ENCODE measurements at places on chromosomes 7 and 10. TPM values are rescaled to one million over a fixed set of nuclear protein-coding genes. Genes with fewer than 3 reads are reported as not detected.
A peak's percentile ranks its signal among the peaks of the same experiment; 100 is the strongest.

The CYP3A7 gene
- not detected for total RNA-seq

GRCh38 chr7:128805225-128805624 is 13.5 kb downstream of the CCDC136 start:
- H3K36me3 ChIP-seq = peaks cover 5% of the 10 kb centered on the region
- no peak overlapping the region for H3K4me3 ChIP-seq
- DNase-seq = no peak

- no peaks in the 10 kb centered on the region for H3K36me3 ChIP-seq
- H3K4me1 ChIP-seq = no peaks in the 10 kb centered on the region
- peaks cover 10% of the 10 kb centered on the region for H3K27me3 ChIP-seq
- no peak overlapping the region for H3K4me3 ChIP-seq
Observed at GRCh38 chr10:123582084-123582989, 83.8 kb upstream of the GPR26 start.

The RNF148 gene
- total RNA-seq = 1.2 TPM

GRCh38 chr7:30852308-30852684 is 59.4 kb upstream of the AQP1 start:
- DNase-seq = no peak
- H3K4me3 ChIP-seq = no peak overlapping the region
- H3K27ac ChIP-seq = no peak overlapping the region
- H3K27me3 ChIP-seq = no peaks in the 10 kb centered on the region
- no peaks in the 10 kb centered on the region for H3K36me3 ChIP-seq
- no peaks in the 10 kb centered on the region for H3K4me1 ChIP-seq

DNA sequence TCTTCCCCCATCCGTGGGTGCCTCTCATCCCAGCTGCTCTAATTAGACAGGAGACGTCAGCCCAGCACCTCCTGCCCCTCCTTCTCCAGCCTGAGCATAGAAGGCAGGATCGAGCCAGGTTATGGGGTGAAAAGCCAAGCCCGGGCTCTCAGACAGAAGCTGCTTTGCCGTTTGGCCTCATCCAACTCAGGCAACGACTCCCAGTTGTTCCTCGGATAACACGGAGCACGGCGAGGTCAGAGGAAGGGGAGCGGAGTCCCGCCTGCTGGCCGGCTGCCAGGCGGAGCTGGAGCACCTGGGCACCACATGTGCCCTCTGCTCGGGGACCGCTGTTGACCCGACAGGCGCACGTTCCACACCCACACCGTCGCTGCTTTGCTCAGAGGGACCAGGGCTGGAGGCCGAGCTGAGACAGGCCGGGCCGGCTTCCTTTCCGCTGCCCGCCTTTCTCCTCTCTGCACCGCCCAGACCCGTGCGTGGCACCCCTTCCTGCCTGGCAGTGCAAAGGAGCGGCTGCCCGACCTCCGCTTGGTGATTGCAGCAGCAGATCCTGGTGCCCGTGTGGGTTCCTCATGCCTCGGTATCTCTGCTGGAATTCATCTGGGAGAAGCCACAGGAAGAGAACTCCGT is 21.6 kb upstream of the UNCX start:
- no peaks in the 10 kb centered on the region for H3K4me1 ChIP-seq
- peak; percentile 52 for DNase-seq
- H3K27ac ChIP-seq = no peak overlapping the region
- no peaks in the 10 kb centered on the region for H3K36me3 ChIP-seq
- H3K4me3 ChIP-seq = no peak overlapping the region

GRCh38 chr7:20223356-20223755 is 6.2 kb upstream of the MACC1 start:
- H3K27me3 ChIP-seq = no peaks in the 10 kb centered on the region
- no peak overlapping the region for H3K4me3 ChIP-seq
- H3K4me1 ChIP-seq = peaks cover 35% of the 10 kb centered on the region
- no peak overlapping the region for H3K27ac ChIP-seq
- no peaks in the 10 kb centered on the region for H3K36me3 ChIP-seq

GRCh38 chr7:155992974-155993373 is 180.7 kb upstream of the SHH start:
- no peaks in the 10 kb centered on the region for H3K27me3 ChIP-seq
- no peak for DNase-seq
- no peak overlapping the region for H3K4me3 ChIP-seq
- no peaks in the 10 kb centered on the region for H3K36me3 ChIP-seq
- H3K27ac ChIP-seq = no peak overlapping the region

DNA sequence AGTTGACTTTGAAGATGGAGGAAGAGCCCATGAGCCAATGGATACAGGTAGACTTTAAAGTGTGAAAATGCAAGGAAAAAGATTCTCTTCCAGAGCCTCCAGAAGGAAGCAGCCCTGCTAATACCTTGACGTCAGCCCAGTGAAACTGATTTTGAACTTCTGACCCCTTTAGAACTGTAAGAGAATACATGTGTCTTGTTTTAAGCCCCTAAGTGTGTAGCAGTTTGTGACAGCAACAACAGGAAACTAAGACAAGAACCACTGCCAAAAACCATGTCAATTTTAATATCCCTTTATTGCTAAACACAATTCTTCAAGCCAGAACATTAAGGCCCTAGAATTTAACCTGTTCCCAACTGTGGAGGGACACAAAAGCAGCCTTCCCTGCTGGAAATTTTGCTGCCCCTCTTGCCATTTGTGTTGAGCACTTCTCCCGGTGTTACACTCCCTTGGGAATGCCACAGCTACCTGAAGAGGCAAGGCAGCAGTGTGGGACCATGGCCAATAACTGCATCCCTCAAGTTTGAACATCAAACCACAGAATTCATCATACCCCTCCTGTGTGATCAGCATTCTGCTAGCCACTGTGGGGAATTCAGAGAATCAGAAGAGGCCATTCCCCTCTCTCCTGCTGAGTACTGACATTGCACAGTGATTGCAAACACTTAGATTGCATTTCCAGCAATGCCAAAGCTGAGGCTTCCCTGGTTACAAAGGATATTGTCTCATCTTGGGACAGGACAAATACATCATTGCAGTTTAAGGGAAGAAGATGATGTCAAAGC is 12.3 kb upstream of the CCDC172 start:
- peaks cover 6% of the 10 kb centered on the region for H3K4me1 ChIP-seq
- no peak overlapping the region for H3K4me3 ChIP-seq
- no peaks in the 10 kb centered on the region for H3K36me3 ChIP-seq
- no peak for DNase-seq
- H3K27me3 ChIP-seq = no peaks in the 10 kb centered on the region

DNA sequence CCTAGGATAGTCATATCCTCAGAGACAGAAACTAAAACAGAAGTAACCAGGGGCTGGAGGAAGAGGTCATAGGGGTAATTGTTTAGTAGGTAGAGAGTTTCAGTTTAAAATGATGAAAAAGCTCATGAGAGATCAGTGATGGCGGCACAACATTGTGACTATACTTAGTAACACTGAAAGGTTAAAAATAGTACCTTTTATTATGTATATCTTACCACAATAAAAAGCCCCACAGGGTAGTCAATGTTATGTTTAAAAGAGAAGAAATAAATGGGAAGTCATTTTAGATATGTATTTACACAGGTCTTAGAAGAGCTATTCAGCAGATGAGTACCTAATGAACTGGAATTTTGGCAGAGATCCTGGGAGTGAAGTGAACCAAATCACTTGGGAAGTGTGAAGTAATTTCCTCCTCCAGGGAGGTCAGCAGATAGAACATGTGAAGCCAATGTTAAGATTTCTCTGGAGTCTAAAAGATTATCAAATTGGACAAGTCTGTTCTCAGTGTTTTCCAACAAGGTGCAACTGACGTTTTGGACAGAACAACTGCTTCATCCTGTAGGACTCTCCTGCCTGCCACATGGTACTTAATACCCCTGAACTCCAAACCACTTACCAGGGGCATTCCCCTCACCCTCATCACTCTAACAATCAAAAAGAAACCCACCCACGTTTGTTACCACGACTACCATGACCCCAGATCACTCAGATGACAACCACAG is 6.4 kb downstream of the CDCA7L start:
- H3K27me3 ChIP-seq = no peaks in the 10 kb centered on the region
- no peaks in the 10 kb centered on the region for H3K36me3 ChIP-seq
- DNase-seq = no peak
- H3K4me1 ChIP-seq = peaks cover 23% of the 10 kb centered on the region
- no peak overlapping the region for H3K27ac ChIP-seq
- no peak overlapping the region for H3K4me3 ChIP-seq

DNA sequence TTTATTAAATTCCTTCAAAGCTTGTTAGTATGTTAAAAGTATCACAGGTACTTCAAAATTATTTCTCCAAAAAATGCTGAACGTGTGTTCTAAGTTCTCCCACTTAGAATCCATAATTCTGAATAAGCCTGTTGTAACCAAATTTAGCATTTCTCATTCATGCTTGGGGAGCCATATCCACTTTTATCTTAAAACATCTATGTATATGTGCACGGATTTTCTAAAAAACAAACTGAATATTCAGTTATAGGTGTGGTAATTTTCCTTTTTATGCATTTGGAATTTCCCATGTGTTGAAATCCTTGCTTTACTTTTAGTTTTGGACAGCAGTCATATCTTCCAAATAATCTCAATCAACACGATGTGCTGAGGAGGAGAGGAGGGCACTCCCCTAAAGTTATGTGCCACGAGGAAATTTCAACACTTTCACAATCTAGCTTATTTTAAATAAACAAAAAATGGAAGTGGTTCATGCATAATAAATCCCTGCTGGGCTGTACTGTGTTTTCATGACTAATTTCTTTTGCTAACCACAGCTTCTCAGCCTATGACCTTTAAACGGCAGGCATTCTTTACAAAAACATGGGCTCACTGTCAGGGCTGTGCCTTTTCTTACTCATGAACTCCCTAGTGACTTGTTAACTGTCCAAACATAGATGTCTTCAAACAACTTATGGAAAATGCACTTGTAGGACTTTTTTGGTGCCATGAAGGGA is 380.3 kb upstream of the SEMA3C start:
- peaks cover 38% of the 10 kb centered on the region for H3K4me1 ChIP-seq
- H3K27me3 ChIP-seq = no peaks in the 10 kb centered on the region
- H3K4me3 ChIP-seq = peak overlapping the region; percentile 47

DNA sequence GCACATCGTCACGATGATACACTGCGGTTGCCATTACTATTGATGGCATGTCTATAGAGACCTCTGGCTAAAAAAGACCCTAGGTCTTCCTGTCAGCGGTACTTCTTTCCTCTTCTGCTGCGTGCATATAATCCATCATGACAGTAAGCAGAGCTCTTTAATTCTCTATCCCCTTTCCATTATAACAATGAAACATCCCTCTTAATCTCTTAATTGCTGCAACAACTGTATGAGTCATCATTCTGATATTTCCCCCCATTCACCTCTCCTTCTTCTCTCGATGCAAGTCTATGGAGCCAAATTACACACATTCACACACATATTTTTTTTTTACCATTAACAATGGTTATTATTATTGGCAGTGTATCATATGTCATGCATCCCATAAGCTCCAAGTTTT is 45.2 kb upstream of the AKR1E2 start:
- H3K4me1 ChIP-seq = peaks cover 17% of the 10 kb centered on the region
- DNase-seq = no peak
- H3K36me3 ChIP-seq = no peaks in the 10 kb centered on the region
- H3K4me3 ChIP-seq = no peak overlapping the region

DNA sequence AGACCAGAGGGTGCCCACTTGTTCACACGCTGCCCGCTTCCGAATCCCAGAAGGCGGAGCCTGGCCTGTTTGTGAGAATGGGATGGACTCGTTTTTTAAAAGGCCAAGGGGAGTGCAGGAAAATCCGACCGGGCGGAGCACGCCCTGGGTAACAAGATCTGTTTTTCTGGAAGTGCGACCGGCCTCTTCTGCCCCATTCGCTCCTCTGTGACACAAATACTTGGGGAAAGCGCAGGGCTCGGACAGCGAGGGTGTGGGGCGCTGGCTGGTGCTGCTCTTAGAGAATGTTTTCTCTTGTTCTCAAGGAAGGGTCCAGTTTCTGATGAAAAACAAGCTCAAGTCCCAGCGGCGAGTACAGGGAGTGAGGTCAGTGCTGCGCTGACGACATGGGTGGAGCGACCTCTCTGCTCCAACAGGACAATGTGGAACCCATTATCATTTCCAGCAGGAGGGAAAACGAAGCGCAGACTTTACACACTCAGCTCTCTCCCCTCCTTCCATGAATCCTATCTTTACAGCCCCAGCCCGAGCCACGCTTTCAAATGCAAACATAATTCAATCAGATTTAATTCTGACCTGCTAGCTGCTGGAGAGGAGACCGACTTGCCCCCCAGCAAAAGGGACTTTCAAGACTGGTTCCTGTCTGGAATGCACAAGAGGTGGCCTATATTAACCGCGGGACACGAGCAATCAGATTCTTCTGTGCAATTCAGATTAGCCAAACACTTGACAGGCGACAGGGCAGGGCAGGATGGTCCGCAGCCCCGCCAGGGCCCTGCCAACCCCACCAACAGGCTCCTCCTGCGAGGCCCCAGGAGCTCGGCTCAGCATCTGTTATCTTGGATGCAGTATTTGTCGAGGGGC is 1.1 kb downstream of the RADIL start:
- no peaks in the 10 kb centered on the region for H3K36me3 ChIP-seq
- H3K27me3 ChIP-seq = peaks cover 4% of the 10 kb centered on the region
- DNase-seq = peak; percentile 98
- H3K4me3 ChIP-seq = peak overlapping the region; percentile 73

The FEZF1 gene
- total RNA-seq = not detected

The ABCB4 gene
- total RNA-seq = under 0.01 TPM

The SNX8 gene
- 25.0 TPM for total RNA-seq

The LIPF gene
- not detected for total RNA-seq

DNA sequence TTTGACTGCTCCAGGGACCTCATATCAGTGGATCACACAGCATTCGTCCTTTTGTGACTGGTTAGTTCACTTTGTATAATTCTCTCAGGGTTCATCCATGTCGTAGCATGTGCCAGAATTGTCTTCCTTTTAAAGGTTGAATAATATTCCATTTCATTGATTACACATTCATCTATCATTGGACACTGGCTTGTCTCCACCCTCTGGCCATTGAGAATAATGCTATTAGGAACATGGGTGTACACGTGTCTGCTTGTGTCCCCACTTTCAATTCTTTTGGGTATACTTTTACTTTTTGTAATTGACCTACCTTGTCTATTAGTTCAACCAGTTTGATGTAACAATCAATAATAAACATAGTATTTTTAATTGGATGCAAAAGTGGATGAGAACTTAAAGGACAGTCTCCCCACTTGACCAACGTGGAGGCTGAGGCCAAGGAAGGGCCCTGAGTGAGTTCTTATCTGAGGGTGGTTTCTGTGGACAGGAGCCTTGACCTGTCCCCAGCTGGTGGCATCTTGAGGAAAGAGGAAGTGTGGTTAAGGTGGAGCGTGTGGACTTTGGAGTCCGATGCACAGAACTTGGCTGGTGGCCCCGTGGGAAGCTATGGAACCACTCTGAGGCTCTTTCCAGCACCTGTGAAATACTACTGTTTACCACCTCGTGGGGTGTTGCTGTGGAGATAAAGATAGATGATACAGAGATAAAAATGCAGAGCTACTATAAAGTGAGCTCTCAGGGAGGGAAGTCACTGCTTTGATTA is 16.6 kb downstream of the WDFY4 start:
- H3K4me1 ChIP-seq = no peaks in the 10 kb centered on the region
- peaks cover 40% of the 10 kb centered on the region for H3K27me3 ChIP-seq
- H3K27ac ChIP-seq = no peak overlapping the region
- DNase-seq = no peak
- no peak overlapping the region for H3K4me3 ChIP-seq
- H3K36me3 ChIP-seq = no peaks in the 10 kb centered on the region

The OR13A1 gene
- total RNA-seq = under 0.01 TPM

The NPFFR1 gene
- total RNA-seq = not detected

All from osteoblast (primary cell).